Renal cortex interstitium (tissue), 15 donors: ENCODE measurements at places on chromosomes 3 and 15. TPM values are rescaled to one million over a fixed set of nuclear protein-coding genes. Genes with fewer than 3 reads are reported as not detected.

ZNF662 gene
- 27.9 TPM for polyA plus RNA-seq

FBXL22 gene
- 2.1 TPM for polyA plus RNA-seq

TMCO5A gene
- polyA plus RNA-seq = not detected

DNA sequence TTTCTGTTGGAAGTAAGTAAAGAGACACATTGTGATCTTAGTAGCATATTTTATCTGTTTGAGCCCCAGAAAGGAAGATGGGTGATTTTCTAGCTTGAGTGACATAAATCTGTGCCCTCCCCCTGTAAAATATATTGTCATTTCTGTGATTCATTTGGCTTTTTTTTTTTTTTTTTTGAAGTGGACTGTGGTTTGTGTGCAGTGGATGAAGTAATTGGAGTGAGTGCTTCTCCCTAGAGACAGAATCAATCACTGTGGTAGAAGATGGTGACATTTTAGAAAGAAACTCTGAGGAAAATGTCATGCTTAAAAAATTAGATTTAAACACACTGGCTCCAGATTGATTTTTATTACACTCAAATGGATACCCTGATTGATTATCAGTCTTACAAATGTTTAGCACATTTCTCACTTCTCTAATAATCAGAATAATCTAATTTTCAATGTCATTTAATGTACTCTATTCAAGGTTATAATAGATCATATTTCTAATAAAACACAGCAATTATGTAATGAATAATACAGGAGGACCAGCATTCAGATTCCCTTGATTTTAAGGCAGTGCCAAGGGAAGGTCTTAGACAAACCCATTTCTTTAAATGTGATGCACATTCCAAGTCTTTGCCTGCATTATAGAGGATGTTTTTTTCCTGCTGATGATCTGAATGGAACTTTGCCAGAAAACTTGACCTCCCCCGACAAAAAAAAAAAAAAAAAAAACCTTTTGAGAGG, 116.6 kb downstream of the TOP2B start:
- DNase-seq = no peak

DNA sequence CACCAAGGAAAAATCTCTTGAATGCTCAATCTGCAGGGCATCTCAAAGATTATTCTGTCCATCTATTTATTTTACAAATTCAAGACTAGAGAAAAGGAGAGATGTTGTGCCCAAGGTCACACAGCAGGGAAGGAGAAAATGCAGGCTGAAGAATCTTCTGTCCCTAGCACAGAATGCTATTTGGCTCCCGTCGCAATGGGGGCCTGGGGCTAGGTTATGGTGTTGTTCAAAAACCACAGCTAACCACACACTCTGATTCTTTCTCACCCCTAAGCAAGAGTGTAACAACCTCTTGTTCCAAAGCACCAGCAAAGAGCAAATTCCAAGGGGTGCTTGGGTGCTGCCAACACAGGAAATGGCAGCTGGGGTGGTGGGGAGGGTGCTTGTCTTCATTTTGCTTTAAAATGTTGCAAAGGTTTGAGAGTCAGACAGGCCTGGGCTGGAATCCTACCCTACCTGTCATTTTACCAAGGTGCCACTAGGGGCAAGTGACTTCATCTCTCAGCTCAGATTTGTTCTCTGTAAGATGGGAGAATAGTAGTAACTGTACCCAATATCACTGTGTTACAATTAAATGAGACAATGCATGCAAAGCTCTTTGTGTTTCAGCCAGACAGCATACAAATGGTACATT, 112.5 kb downstream of the ADAMTS9 start:
- DNase-seq = no peak

DNA sequence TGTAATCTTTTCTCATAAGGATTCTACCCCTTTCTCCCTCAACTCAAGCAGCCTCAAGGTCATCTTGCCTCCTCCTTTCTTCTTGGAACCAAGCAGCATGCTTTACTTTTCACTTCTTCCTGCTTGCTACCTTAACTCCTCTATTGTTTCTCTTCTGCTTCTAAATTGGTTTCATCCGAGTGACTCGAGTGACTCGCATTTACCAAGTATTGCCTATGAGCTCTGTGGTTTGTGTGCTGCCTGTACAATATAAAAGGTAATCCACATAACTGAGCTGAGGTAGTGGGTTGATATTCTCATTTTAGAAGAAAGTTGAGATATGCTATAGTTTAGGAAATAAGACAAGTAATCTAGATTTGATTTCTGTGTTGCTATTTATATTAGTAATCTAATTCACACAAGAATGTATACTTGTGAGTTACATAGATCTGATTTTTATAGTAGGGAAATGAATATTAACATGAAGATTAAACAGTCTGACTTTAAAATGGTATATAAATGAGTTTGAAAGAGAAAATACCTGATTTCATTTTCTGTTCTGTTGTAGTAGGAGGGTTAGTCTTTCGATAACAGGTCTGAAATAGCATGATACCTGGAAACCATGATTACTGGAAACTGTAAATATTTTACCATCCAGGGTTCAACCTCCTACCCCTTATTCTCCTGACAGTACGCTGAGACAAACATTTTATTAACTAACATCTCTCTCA, 5.5 kb downstream of the HHLA2 start:
- no peak for DNase-seq

- DNase-seq = no peak
Measured at GRCh38 chr3:42205800-42206514, 60.0 kb downstream of the CCK start.
